ENCODE measurements at places on chromosomes 4 and X.
A peak's percentile ranks its signal among the peaks of the same experiment; 100 is the strongest.

GRCh38 chr4:63316633-63317032 is 1092.6 kb downstream of the TECRL start:
- DNase-seq: no peak

- DNase-seq: no peak
Observed at GRCh38 chr4:164765833-164766232, 11.9 kb downstream of the SMIM31 start.

- DNase-seq: no peak
Observed at GRCh38 chr4:55089916-55090315, 35.5 kb downstream of the KDR start.

GRCh38 chr4:16859031-16859430 is 39.4 kb downstream of the LDB2 start:
- no peak for DNase-seq

DNA sequence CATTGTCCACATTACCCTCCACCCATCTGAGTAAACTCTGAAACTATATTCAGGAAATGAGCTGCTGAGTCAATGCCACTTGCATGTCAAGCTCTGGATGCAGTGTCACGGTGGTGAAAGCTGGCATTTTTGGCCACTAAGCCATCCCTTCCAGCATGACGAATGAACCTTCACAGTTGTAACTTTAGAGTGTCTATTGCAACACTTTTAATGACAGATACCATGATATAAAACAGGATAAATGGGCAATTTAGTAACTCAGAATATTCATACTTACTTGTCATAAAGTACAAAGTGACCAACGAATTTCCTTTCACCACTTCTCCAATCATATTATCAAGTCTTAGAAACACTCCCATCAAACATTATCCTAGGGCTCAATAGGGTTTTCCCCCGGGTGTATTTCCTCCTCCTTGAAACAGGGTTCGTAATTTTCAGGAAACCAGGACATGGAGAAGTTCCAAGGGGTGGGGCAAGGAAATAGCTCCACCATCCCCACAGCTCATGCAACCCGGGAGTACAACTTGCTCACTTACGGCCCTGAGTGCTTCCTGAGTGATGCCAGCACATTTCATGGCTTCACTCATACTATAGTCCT is 73.1 kb downstream of the MTHFD2L start:
- no peak for DNase-seq

DNA sequence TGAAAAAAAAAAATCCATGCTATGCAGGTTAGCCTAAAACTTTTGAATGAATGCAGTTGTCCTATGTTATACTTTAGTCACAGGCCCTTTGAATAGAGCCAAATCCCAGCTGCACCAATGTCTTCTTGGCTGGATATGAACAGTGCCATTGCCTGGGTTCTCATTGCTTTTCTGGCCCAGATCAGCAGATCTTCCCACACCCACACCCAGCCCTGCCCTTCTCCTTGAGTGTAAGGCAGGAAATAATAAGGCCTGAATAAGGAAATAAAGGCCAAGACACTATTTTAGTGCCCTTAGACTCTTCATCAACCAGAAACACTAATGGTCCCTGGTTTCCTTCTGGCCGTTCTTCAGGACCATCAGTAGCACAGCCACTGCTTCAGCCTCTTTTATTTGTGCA is 66.6 kb downstream of the USP38 start:
- DNase-seq: no peak

GRCh38 chr4:82108506-82108905 is 265.3 kb downstream of the HNRNPD start:
- DNase-seq: no peak

- DNase-seq: no peak
Observed at GRCh38 chrX:115324194-115324593, 34.7 kb downstream of the LUZP4 start.

GRCh38 chr4:3266076-3266475 is 17.1 kb downstream of the MSANTD1 start:
- no peak for DNase-seq

GRCh38 chr4:108473163-108473720 is 147.1 kb upstream of the RPL34 start:
- DNase-seq: no peak

GRCh38 chrX:153662266-153662665 is 11.3 kb downstream of the PNCK start:
- DNase-seq: peak; percentile 40

- no peak for DNase-seq
Observed at GRCh38 chr4:137283737-137284136, 248.6 kb downstream of the PCDH18 start.

- no peak for DNase-seq
Observed at GRCh38 chrX:8675006-8675630, 56.8 kb downstream of the ANOS1 start.

- DNase-seq: no peak
Observed at GRCh38 chr4:113997206-113997605, 17.8 kb upstream of the ARSJ start.

DNA sequence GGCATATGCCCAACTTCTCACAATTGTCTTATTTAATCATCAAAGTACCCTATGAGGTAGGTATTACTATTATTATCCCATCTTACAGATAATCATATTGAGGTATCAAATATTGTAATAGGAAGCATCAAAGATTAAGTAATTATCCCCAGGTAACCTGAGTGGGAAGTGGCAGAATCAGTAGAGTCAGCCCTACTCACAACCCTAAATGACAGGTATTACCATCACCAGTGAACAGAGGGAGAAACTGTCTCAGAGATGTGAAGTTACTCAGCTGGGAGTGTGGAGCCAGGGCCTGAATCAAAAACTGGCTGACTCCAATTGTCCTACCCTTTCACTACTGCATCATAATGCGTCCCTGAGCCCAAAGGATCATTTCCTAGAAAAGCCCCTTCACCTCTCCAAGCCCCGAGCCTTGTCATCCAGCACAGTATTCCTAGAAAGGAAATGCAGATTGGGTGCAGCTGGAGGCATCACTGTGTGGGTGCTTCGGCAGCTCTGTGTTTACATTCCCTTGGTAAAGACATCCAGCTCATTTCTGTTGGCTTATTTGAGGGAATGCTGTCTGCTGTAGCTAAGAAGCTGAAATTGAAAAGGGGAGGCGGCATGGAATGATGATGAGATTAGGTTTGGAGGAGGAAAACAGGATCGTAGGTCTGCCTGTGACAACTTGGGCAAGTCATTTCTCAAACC is 72.8 kb downstream of the DHX15 start:
- DNase-seq: no peak

- DNase-seq: no peak
Observed at GRCh38 chrX:137916090-137916746, 350.3 kb downstream of the ZIC3 start.

DNA sequence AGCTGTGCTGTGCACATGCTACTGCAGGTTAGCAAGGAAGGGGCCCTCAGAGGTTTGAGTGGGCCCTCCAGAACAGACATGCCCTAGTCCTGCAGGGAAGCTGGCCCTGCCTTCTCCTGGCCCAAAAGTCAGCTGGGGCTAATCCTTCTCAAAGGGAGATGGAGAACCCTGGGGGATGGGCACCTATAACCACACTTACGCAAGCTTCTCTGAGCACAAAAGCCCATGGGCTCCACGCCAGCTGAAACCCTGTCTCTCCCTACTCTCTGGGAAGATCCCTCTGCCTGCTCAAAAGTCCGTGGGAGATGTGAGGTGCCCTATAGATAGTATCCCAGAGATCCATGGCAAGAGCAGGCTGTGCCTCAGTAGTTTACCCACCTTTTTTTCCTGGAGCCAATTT is 58.9 kb upstream of the DKK2 start:
- DNase-seq: no peak

DNA sequence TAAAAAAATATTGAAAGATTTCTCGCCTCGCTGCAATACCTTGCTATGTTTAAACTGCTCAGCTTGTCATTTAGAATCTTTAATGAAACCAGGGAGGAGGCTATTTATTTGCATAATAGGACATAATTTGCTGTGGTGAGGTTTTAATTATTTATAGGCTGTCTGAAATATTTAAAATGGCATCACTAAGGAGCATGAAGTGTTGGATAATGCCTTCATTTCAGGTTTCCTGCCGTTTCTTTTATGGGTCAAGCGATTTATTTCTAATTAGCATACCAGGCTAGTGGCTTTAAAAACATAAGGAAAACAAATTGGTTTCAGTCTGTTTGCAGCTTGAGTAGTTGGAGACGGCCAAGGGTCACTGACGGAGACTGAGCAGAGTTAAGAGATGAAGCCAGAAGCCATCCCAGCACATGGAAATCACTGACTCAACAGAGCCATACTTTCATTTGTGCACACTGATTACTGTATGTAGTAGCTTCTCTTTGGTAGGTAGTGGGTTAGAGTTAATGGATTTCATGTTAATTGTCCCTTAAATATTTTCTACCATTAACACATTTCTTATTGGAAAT is 1962.4 kb upstream of the TENM3 start:
- no peak for DNase-seq

DNA sequence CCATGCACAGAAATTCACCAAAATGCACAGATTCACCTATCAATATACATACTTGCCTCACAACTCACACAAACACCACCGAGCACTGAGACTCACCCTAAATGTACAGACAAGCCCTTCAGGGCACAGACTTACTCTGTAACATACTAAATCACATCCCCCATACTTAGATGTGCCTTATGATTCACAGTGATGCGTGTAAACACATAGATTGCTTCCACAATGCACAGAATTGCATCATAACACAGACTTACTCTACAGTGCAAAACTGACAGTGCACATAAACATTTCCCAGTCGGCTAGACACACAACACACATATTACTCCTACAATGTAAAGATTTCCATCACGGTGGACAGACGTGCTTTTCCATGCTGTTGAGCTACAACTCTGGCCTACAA is 6.2 kb downstream of the LINC00632 start:
- DNase-seq: no peak

DNA sequence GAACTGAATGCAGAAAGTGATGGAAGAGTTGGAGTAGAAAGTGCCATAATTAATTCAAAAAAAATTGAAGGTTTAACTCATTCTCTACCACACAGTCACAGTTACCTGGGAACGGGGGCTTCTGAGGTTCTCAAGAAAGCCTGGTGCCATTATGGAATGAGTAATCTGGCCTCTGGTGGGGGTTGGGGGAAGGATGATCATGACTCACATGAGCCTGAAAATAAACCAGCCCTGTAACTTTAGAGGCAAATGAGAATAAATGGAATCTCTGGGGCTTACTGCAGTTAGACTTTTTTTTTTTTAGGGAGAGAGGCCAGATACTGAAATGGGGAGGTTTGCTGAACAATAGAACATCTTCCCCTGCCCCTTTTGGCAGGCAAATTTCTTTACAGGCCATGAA is 55.3 kb downstream of the SOD3 start:
- no peak for DNase-seq

- DNase-seq: no peak
Observed at GRCh38 chr4:105972946-105973621, 77.8 kb downstream of the NPNT start.

- no peak for DNase-seq
Observed at GRCh38 chr4:22668301-22668700, 24.4 kb upstream of the GBA3 start.

- no peak for DNase-seq
Observed at GRCh38 chr4:36326476-36327029, 45.1 kb downstream of the DTHD1 start.

GRCh38 chrX:29496636-29497180 is 718.7 kb upstream of the MAGEB2 start:
- no peak for DNase-seq

DNA sequence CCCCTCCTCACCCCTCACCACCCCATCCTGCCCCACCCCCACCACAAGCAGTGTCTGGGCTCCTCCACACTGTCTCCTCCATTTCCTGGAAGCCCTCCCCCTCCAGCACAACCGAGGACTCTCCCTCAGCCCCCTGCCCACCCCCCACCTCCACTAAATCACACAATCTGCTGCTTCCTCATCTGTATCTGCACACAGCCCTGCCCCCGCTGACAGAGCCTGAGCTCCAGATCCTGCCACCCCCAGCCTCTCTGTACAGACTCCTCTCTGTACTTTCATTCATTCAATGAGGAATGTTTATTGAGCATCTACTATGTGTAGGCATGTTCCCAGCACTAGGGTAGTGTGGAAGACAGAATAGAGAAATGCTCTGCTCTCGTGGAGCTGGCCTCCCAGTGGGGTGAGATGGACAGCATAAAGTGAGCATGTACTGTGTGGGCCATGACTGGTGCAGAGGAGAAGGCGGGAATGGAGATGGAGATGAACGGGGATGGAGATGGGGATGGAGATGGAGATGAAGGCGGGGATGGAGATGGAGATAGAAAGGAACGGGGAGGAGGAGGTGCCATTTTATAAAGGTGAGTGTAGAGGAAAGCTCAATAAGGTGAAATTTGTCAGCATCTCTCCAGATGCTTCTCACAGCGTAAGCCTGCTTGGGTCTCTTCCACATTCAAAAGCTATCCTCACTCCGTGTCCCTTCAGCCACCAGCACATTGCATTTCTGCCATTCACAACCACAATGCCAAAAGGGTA is 2.5 kb upstream of the PPP2R2C start:
- DNase-seq: no peak

DNA sequence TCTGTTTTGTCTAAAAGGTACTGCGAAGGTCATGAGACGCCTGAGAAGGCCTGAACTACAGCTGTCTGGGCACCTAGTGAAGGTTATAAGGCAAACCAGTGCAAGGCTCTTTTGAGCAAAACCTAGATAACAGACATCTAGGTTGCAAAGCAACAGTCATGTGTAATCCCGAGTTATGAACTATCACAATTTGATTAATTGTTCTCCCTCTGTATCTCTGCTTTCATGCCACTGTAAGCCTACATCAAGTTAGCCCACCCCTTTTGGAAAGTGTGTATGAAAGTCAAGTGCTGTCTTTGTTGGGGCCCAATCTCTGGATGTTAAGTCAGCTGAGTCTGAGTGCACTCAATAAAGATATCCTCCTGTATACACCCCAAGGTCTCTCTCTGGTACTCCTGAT is 31.9 kb upstream of the UGT2B7 start:
- DNase-seq: no peak

DNA sequence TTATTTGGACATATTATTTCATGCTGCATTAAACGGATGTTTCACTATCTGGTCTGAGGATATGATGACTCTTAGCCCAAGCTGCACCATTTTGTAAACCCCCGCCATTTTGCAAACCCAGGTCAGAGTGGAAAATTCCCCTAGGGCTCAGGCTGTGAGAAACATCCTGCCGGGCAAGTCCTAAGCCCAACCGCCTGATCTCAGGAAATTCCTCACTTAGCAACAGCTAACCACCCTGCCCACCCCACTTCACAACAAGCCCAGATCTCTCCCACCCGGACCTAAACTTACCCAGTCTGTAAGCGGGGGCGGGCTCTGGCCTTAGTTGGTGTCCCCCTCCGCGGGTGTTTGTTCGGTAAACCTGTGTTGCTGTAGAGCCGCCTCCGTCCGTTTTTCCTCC is 2747.1 kb downstream of the PCDH7 start:
- no peak for DNase-seq

DNA sequence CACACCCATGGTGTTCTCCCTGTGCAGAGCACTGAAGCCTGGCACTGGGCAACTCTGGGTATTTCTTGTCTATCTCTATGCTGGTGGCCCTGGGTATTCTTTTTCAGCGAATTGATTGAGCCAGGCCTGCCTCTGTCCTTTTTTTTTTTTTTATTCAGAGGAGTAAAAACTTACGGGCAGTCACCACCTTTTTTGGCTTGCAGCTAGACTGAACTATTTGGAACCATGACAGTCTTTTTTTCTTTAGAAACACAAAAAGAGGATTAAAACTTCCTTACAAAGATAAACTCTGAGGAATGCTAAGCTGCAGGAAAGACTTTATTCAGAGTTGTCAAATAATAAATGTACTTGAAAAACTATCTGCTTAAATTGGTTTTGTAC is 119.2 kb upstream of the STIM2 start:
- no peak for DNase-seq
